Stimulated activated CD4-positive, alpha-beta T cell treated with anti-CD3 and anti-CD28 coated beads, Interleukin-1b, Interleukin-23, amount 100 ng/mL, for 48 hours (primary cell): ENCODE measurements at places on chromosomes 2 and 18.

DNA sequence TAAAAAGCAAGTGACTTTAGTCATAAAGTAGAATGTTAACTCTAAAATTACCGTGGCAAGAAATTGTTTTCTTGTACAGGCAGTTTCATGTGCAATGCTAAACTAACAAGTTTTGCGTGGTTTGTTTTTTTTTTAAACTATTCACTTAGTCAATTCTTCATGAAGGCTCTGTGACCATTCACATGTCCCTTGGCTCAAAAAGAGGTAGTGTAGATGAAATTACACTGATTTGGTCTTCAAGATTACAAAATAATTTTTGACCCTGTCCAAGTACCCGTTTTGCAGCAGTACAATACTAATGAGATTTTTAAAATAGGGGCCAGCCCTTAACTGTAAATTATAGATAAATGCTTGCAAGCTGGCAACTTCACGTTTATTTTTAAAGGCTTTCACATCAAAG is 1.3 kb downstream of the TMEM131 start:
- DNase-seq = no peak

DNA sequence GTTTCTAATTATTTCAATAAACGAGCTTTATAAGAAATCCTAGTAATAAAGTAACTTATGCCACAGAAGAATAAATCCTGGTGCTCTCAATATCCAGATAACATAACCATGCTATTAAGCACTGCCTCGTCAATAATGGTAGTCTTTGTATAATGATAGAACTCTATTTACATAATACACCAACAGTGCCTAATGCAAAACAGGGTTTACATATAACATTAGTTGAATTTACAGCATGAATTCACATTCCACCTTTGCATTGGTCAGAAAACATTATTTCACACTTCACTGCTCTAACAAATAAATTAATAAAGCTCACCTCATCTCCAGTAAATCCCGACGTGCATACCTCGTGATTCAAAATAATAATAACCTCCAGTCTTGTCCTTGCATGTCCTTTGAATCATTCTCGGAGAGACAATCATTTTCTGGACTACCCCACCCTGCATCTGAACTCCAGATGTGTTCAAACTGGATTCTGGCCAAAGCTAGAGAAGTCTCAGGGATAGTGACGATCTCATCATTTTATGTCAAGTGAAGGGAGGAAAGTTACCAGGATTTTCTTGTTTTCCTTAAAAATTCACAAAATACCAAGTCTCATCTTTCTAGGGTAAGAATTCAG is 189.2 kb downstream of the NCKAP5 start:
- no peak for DNase-seq

DNA sequence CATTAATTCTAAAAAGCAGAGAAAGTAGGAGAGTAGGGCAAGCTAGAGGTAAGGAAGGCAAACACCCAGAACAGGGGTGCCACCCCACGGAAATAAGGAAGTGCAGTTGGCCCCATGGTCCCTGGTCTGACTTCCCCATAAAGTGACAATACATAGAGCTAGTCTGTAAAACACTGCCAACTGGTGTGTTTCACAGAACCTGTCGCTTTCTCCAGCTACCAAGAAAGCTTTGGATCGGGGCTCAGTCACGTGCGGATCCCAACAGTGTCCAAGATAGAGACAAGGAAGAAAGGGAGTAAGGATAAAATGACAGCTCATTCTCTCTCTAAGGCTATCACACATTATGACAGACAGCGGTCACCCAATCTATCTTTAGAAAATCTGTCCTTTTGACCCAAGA is 36.4 kb downstream of the TBC1D8 start:
- DNase-seq = no peak

- DNase-seq = no peak
Measured at GRCh38 chr18:73645160-73645715, 502.4 kb downstream of the FBXO15 start.

DNA sequence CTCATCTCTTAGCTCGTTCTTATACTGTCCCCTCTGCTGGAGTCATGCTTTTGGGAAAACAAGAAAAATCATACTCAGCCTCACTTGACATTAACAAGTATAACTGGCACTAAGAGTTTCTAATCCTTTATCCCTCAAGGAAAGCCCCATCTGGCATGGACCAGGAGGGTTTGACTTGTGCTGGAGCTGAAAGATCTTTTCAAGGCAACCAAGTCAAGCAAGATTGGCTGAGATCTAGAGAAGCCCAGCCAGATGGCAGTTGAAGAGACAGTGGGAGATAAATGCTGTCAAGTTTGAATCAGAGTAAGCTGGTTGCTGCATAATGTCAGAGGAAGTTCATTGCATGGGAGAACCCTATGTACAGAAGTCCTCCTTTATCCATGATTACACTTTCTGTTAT is 336.5 kb upstream of the LRP1B start:
- DNase-seq = no peak

DNA sequence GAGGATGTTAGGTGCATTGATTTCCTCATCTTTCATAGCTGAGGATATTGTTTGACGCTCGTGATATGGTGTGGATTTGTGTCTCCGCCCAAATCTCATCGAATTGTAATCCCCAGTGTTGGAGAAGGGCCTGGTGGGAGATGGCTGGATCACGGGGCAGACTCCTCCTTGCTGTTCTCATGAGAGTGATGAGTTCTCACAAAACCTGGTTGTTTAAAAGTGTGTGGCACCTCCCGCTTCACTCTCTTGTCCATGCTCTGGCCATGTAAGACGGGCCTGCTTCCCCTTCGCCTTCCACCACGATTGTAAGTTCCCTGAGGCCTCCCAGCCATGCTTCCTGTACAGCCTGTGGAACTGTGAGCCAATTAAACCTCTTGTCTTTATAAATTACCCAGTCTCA is 28.4 kb upstream of the GPC1 start:
- DNase-seq = no peak

- no peak for DNase-seq
Measured at GRCh38 chr2:203002054-203002821, 12.4 kb upstream of the NBEAL1 start.

GRCh38 chr2:20592106-20593071 is 58.5 kb downstream of the HS1BP3 start:
- DNase-seq = no peak

GRCh38 chr18:67514901-67515540 is 1.5 kb downstream of the DSEL start:
- DNase-seq = no peak

DNA sequence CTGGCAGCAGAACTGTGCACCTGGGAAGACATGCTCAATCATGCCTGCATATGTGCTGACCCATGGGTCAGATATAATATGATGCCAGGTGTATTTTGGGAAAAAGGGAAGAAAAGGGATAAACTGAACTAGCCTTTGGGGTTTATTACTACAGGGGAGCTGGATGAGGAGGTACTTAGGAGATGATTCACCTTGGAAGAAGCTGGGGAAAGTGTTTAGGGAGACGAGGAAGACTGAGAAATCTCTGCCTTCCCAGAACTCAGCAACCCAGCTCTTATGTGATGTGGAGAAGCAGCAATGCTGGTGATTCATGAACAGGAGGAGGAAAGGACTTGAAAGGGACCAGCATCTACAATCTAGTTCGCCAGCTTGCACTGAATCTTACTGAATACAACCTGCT is 110.2 kb downstream of the BARD1 start:
- DNase-seq = no peak

DNA sequence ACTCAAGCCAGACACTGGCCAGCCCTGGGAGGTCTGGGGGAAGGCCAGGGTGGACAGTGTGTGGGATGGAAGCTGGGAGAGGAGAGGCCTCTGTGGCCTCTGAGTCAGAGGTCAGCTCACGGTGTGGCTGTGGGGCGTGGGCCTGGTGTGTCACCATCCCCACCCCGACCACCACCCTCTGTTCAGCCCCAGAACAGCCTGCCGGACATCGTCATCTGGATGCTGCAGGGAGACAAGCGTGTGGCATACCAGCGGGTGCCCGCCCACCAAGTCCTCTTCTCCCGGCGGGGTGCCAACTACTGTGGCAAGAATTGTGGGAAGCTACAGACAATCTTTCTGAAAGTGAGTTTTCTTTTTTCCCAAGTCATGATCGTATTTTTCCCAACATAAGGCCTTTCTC is 110.5 kb downstream of the DYSF start:
- no peak for DNase-seq

DNA sequence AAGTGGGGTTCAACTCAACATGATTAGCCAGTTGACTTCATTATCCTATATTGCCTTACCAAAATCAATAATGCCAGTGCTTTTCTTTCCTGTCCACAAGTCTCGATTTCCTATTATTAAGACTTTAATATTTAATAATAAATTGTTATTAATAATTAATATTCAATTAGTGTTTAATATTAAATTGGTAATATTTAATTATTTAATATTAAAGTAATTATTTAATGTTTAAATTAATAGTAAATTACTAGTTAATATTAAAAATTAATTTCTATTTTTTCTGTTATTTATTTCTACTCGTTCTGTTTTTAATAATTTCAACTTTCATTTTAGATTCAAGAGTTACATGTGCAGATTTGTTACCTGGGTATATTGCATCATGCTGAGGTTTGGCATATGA is 243.2 kb downstream of the GULP1 start:
- DNase-seq = no peak

GRCh38 chr2:149103081-149103620 is 64.7 kb downstream of the LYPD6B start:
- DNase-seq = no peak

DNA sequence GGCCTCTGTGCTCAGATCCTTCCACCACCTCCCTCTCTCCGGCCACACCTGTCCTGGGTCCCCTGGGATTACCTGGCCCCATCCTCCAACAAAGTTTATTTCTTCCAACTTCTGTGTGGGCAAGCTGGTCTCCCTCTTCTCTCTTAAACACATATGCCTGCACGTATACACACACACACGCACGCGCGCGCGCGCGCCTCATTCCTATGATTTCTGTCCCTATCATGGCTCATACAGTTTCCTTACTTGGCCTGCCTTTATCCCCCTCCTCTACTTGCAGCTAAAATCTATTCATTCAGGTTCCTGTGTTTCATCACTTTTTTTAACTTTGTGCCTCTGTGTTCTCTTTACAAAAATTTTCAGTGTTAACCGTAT is 96.4 kb downstream of the LOXHD1 start:
- no peak for DNase-seq

GRCh38 chr2:172484253-172484652 is 56.9 kb downstream of the ITGA6 start:
- no peak for DNase-seq
